ENCODE measurements at places on chromosomes 13 and 19.

- ATAC-seq, result no peak
Measured at GRCh38 chr19:30513082-30513411, 140.9 kb downstream of the ZNF536 start.

- ATAC-seq, result no peak
Measured at GRCh38 chr19:30695171-30695875, 323.1 kb downstream of the ZNF536 start.

DNA sequence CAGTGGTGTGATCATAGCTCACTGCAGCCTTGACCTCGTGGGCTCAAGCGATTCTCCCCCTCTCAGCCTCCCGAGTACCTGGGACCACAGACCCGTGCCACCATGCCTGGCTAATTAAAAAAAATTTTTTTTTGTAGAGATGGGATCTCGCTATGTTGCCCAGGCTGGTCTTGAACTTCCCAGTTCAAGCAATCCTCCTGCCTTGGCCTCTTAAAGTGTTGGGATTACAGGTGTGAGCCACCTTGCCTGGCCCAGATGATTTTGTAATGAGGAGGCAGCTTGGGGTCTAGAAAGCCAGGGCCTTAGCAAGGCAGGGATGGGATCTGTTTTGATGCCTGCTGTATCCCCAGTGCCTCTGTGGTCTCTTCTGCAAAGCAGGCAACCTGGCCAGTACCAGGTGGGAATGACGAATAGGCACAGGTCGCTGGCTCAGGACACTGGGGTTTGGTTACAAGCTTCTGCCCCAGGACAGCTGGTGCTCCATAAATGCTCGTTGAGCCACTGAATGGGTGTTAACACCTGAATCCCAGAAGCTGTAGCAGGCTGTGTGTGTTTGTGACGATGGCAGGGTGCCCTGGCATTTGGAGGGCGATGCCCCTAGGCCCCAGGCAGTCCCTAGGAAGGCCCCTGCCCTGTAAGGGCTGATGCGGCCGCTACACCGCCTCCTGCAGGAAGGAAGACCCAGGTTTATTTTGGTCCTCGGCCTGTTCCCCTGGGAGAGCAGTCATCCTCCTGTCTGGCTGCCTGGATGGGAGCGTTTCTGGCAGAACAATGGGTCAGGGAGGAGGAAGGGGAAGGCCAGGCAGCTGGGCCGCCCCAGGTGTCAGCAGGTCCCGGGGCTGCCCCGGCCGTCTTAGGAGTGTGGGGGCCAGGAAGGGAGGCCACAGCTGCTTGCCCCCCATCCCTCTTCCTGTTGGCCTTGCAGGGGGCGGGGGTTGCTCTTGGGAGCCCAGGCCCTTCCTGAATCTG lies 8.6 kb downstream of the TNFAIP8L1 start:
- ATAC-seq, result no peak

DNA sequence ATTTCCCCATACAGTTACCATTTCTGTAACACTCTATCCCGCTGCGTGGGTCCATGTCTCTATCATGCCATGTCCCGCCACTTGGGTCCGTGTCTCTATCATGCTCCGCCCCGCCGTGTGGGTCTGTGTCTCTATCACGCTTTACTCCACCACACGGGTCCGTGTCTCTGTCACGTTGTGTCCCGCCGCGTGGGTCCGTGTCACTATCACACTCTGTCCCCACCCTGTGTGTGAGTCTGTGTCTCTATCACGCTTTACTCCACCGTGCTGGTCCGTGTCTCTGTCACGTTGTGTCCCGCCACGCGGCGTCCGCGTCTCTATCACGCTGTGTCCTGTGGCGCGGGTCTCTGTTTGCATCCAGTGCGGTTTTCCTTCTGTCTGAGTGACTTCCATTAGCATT lies 11.6 kb downstream of the ADPRHL1 start:
- ATAC-seq, result no peak

GRCh38 chr13:51025245-51025905 lies 85.7 kb downstream of the C13orf42 start:
- ATAC-seq, result no peak

DNA sequence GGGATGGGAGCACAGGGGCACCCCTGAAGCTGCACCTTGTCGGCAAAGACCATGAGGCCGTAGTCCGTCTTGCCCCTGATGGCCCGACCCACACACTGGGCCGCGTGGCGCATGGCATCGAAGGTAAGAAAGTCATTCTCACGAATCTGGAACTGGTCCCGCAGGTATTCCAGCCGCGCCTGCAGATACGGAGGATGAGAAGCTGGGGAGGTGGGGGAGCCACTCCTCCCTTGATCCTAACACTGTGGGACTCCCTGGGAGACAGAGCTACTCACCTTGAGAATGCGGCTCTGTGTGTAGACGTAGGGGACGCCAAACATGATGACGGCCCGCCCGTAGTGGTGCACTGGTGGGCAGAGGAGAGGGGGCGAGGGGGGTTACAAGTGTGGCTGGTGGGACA lies 11.9 kb downstream of the KLC3 start:
- no peak for ATAC-seq

DNA sequence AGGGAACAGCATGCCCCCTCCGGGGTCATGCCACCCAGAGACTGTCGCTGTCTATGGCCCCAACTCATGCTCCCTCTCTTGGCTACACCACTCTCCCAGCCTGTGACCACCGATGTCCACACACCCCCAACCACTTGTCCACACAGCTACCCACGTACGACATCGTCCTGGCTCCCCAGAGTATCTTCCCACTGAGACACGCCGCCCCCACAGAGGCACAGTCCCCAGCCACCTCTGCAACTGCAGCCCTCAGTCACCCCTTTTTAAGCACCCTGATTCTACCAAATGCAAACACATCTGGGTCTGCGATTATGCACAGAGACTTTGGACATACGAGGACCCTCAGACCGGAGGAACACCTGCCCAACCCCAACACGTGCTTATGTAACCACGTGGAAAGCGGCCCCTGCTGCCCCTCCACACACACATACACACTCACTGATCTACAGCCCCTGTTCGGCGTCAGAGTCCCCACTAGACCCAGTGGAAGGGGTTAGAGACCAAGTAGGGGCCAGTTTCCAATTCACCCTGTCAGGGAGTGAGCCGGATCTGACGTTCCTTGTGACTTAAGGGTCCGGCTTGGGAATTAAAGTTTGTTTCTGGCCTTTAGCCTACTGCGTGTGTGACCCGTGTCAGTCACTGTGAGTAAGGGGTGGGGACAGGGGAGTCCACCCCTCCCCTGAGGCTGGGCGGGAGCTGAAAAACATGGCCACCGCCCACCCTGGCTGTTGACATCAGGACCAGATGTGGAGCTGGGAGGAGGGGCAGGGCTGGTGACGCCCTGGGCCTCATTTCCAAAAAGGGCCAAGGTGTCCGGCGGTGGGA lies 11.9 kb upstream of the AXL start:
- no peak for ATAC-seq

- ATAC-seq, result no peak
Measured at GRCh38 chr19:58500242-58500641, 11.6 kb downstream of the SLC27A5 start.
